ENCODE measurements at places on chromosomes 3 and 15.

DNA sequence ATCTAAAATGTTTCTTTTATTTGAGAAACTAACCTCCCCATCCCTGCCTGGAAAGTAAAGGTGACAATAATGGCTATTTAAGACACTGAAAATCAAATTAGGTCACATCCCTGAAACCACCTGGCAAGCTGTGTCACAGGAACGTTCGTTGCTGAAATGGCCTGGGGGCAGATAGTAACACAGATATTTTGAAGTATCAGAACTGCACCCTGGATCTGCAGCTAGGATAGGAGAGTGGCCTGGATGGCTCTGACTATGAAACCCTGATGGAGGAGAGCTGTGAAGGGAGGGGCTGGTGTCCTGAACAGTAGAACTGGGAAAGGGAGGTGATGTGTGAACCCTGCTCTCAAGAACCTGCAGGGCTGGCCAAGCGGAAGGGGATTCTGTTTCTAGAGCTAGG is 648.3 kb upstream of the CFAP20DC start:
- DNase-seq = no peak

- no peak for DNase-seq
Observed at GRCh38 chr15:99438691-99439523, 126.9 kb upstream of the MEF2A start.

DNA sequence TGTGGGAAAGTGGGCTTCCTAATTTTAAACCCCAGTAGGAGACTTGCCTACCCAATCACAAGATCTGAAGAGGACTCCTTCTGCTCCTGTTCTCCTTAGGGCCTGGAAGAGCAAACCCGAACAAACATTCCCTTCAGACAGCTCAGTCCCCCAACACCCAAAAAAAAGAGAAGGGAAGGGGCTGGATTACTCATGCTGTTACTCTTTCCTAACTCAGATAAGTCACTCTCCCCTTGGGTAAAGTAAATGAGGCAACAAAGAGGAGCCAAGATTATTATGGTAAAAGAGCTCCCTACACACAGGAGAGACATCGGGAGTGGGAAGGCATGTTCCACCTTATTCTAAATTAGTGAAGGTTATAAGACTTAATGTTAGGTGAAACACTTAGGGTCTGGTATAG is 18.1 kb upstream of the LEKR1 start:
- DNase-seq = no peak

DNA sequence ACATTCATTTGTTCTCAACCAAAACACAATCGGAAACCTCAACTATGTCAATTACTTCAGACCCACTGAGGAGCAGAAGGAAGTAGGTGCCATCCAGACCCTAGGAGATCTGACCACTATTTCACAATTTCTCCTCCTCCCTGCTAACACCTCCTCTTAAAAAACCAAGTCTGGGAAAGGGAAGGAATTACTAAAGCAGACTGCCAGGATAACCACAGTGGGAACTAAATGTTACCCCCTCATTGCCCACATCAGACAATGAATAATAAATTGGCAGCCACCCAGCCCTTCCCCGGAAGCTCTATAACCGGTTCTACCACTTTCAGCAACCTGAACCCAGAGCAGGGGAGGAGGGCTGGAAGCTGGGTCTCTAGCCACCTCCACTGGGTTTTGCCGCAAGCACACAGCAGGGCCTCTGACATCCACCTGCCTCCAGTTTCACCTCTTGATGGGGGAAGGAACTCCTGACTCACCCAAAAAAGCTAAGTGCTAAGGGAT is 17.6 kb downstream of the C15orf62 start:
- DNase-seq = peak; percentile 78

DNA sequence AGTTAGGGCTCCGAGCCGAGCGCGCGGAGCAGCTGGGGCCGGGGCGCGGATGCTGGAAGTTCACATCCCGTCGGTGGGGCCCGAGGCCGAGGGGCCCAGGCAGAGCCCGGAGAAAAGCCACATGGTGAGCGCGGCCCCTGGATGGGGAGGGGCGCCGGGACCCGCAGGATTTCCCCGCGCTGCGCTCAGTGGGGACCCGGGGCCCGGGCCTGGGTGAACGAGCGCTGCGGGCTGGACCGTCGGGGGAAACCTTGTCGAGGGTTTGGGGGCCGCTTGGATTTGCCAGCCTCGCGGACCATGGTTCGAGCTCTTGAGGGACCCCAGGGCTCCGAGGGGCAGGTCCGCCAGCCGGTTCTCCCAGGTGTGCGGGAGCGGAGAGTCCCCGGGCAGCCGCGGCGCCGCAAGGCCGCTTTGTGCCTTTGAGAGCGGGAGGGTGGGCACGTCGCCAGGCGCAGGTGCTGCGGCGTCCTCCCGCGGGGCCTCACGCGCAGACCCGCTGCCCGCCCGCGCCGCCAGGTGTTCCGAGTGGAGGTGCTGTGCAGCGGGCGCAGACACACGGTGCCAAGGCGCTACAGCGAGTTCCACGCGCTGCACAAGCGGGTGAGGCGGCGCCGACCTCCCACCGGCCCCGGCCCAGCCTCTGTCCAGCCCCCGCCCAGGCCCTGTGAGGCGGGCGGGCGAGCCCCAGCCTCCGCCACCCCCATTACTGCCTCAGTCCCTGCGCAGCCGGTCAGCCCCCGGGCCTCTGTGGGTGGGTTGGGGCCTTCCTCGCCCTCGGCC is at the start of gene SNX22:
SNX22 (plus strand) TSS at position 5 of the 780 bp plus-strand sequence; CDS start at position 50, 45 bp downstream.
- no peak for DNase-seq

- no peak for DNase-seq
Observed at GRCh38 chr3:83477563-83477962, 1481.2 kb upstream of the CADM2 start.

DNA sequence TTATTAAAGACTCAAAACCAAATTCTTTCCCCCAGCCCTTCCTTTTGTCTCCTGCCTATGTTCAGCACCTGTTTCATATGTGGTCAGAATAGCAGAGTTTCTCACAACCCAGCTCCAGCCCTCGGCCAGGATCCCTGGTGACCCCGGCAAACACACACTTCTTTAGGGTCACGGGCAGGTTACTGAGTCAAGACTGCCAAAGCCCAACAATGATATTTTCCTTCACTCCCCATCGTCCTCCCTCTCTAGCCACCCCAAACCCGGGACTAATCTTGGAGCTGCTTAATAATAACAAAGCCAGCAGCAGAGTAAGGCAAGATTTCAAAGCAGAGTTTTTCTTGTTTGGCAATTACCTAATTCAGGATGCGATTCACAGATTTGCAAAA is 25.5 kb downstream of the RARB start:
- no peak for DNase-seq

GRCh38 chr3:8962226-8962861 is 928 bp downstream of the RAD18 start:
- DNase-seq = peak; percentile 22

- DNase-seq = peak; percentile 46
Observed at GRCh38 chr15:91116113-91117067, 16.3 kb downstream of the SV2B start.

- DNase-seq = no peak
Observed at GRCh38 chr3:140285380-140285779, 350.4 kb downstream of the CLSTN2 start.

GRCh38 chr3:127690106-127690505 is 17.4 kb downstream of the ABTB1 start:
- DNase-seq = peak; percentile 66

DNA sequence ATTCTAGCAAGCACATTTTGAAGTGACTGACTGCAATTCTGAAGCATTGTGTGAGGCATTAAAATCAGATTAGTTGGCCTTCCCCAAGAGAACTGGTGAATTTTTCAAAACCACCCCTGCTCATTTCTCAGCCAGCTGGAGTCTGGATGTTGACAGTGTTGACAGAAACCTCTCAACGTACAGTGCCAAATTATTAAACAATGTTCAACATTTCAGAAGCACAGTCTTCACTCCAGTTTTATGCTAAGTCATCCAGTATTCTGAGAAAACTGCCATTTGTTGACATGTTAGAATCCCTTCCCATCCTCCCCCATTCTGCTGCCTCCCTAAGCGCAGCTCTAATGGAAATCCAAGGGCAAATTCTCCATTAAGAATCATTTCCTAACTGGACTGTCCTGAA is 369.3 kb upstream of the TRIM42 start:
- DNase-seq = no peak

DNA sequence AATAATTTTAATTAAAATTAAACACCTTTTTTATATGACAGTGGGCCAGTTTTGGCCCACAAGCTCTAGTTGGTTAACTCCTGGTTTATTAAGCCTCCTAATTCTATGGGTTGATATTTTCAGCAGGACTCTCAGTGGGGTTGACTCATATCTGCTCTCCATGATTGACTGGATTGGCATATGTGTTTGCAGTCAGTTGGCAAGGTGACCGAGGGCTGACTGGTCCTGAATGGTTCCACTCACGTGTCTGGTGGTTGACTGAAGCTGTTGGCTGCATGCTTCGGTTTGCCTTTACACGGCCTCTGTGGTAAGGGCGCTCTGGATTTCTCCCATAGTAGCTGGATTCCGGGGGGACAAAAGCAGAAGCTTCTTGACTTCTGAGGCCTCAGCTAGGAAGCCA is 65.3 kb upstream of the ZNF280D start:
- DNase-seq = no peak

- DNase-seq = no peak
Observed at GRCh38 chr3:57003676-57004075, 56.8 kb upstream of the SPATA12 start.

GRCh38 chr15:68279779-68280753 is 2.5 kb downstream of the FEM1B start:
- DNase-seq = no peak

- DNase-seq = peak; percentile 14
Observed at GRCh38 chr3:52615166-52615565, 70.5 kb downstream of the PBRM1 start.

DNA sequence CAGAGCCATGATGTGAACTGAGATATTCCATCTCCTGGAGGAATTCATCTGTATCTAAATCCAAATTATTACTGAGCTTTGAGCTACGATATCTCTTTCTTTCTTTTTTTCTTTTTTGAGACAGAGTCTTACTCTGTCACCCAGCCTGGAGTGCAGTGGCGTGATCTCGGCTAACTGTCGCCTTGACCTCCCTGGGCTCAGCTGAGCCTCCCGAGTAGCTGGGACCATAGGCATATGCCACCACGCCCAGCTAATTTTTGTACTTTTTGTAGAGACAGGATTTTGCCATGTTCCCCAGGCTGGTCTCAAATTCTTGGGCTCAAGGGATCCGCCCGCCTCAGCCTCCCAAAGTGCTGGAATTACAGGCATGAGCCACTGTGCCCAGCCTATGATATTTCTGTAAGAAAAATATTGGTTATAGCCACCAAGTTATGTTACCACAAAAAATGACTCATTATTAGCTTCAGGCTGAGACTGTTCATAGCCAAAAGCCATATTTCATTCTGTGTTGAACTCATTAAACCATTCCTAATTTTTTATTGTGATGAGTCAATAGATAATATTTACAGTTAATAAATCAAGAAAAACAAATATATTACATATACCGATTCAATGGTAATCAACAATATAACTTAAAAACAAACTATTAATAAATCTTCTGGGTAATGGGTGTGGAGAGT is 27.1 kb upstream of the SLC30A4 start:
- peak; percentile 5 for DNase-seq

DNA sequence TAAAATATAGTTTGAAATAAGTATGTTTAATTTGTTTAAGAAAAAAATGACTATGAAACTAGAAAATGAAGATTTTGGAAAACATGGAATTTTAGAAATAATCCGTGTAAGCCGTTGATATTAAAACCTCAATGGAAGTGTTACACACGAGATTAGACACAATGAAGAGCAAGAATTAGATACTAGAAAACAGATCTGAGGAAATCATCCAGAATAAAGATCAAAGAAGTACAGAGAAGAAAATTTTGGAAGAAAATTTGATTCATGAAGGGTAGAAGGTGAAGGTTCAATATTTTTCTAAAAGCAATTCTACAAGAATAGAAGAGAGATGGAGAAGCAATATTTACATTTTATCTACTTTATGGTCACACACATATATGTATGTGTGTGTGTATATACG is 52.5 kb upstream of the SATB1 start:
- no peak for DNase-seq

DNA sequence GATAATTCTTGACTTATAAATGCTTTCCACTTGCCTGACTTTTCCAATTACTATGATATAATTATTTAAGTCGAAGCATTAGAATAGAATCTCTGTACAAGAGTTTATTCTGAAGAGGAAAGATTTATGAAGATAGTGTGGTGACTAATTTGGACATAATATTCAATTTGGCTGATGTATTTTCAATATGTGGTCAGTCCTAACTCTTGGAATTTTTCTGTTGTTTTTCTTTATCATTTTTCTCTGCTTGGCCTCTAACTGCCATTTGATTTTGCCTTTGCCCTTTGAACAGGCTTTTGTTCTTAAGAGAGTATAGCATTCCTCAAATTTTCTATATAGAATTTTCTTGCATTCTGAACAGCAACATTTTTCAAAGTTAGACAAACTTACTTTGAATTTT is 2.6 kb upstream of the MDFIC2 start:
- DNase-seq = peak; percentile 3

DNA sequence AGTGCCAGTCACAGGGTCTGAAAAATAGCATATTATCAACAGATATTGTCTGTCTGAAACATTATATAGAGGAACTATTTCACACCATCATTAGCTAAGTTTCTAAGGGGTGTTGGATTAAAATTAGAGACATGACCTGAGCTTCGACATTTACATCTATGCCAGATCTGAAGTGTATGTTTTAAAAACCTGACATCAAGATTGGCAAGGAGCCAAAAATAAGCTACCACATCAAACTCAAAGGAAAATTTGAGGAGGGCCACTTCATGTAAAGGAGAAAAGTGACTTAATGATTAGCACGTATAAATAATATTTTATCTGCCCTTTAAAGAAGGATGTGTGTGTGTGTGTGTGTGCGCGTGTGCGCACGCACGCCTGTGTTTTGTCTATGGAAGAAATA is 752.0 kb upstream of the GRM7 start:
- no peak for DNase-seq

- no peak for DNase-seq
Observed at GRCh38 chr3:177591379-177591778, 394.1 kb upstream of the TBL1XR1 start.

DNA sequence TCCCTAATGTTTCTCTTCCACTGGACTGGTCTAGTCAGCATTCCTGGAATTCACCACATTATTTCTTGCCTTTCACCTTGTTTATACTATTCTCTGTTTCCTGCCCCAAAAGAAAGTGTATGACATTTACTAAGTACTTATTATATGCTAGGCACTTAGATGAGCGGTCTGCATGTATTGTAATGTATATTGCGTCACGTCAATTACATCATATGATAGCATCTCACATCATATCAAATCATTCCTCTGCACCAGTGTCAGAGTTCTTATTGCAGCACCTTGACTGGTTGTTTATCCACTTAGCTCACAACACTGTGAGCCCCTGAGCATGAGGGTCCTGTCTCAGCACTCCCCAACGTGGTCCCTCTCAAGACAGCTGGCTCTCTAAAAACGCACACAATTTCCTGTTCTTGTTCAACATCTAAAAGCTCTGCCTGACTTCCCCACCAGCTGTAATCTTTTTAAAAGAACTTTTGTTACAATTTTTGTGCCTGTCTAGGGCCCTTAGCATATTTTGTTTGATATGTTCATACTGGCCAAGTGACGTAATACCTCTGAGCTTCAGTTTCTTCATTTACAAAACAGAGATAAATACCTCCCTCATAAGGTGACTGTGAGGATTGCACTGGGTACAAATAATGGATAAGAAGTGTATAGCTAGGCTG is 58.8 kb downstream of the ARHGAP31 start:
- peak; percentile 86 for DNase-seq

Measured in fibroblast of pulmonary artery (primary cell).